Stimulated activated CD8-positive, alpha-beta memory T cell treated with anti-CD3 and anti-CD28 coated beads, Interleukin-7, amount 100 ng/mL, for 4 hours (primary cell): ENCODE measurements at places on chromosomes 7 and 10.
A peak's percentile ranks its signal among the peaks of the same experiment; 100 is the strongest.

GRCh38 chr10:24849051-24849450 lies 103.4 kb downstream of the PRTFDC1 start:
- no peak for DNase-seq

DNA sequence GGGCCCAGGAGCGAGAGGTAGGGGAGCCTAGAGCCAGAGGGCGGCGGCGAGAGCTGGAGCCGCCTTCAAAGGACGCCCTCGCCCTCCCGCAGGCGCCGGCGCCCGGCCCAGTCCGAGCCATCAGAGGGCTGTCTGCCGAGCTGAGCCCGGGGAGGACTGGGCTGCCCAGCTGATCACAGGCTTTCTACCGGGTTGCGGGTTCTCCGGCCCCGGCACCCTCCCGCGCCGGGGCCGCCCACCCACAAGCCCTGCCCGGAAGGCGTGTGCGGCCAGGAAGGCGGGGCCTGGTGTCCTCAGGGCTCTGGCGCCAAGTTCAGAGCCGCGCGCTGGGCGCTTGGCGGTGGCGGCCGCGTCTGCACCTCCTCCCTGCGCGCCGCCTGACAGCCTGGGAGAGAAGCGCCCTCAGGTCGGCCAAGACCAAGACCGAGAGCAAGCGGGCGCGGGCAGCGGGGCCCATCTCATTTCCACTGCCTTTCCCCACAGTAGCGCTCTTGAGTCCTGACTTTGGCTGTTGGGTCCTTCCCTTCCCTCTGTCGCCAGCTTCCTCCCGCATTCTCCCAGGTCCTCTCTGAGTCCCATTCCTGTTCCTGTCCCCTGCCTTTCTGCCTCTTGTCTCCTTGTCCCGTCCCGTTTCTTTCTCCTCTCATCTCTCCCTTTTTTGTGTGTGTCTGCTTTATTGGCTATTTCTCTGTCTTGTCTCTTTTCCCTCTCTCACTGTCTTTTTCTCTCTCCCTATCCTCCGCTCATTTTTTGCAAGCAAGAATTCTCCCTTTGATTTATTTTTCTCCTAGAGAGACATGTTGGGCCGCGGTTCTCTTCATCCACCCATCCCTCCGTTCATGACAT lies 60.6 kb upstream of the MSMB start:
- no peak for DNase-seq

DNA sequence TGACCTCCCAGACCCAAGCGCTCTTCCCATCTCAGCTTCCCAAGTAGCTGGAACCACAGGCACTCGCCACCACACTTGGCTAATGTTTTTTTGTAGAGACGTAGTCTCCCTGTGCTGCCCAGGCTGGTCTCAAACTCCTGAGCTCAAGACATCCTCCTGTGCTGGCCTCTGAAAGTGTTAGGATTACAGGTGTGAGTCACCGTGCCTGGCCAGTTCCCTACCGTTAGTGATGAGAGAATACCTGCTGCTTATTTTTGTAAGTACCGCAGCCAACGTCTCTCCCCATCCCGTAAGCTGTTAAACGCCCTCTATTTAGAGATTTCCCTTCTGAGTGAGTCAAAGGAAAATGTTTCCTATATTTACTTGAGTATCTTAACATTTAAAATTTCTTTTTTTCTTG lies 38.5 kb upstream of the PDLIM1 start:
- DNase-seq, result no peak

GRCh38 chr10:30359373-30360206 lies 10.5 kb upstream of the MTPAP start:
- DNase-seq, result peak; percentile 27

DNA sequence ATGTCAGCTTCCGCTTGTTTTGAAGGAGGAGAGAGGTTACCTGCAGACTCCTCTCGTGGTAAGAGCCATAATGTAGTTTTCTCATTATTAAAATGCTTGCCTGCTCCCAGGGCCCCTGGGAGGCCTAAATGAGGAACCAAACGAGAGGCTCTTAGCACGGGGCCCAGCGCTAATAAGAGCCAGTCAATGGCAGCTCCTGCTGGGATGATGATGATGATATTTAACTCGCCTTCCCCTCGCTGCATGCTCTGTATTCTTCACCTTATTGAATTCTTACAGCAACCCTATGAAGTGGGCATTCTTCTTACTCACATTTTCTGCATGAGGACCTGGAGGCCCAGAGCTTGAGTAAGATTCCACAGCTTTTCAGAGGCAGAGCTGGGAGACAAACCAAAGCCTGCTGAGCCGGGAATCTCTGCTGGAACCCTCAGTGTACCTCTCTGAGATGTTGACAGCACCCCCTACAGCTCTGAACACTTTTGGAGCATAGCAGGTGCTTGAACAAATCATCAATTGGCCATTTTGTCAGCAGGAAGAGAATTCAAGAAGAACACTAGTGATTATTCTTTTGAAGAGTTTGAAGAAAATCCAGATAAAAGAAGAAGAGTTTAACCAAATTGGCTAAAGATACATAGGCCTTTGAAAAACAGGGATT lies 93.1 kb upstream of the HABP2 start:
- no peak for DNase-seq

DNA sequence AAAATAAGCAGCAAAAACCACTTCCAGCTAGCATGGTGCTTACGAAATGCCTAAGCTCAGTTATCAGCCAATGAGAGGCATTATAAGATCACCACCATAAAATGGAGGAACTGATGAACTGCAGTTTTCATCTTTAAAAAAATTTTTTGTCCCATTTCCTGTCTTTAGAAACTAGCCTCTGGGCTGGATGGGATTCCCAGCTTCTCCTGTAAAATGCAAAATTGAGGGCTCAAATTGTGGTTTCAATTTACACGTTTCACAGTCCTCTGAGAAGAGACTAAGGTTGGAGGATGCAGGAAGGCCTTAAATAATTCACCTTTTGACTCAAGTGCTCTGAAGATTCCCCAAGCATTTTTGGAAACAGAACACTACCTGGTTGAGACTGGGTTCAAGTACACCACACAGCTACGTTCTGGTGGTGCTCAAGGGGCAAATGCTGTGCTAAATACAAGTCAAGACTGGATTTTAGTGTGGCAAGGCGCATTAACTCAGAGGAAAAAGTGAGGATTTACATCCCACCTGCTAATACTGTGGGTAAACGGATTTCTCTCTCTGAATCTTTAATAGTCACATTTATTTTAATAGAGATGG lies 951 bp downstream of the ZNF25 start:
- DNase-seq, result no peak

- DNase-seq, result no peak
Measured at GRCh38 chr7:112707655-112708054, 82.5 kb downstream of the TMEM168 start.

- peak; percentile 40 for DNase-seq
Measured at GRCh38 chr10:6678211-6678803, 98.2 kb upstream of the PRKCQ start.

DNA sequence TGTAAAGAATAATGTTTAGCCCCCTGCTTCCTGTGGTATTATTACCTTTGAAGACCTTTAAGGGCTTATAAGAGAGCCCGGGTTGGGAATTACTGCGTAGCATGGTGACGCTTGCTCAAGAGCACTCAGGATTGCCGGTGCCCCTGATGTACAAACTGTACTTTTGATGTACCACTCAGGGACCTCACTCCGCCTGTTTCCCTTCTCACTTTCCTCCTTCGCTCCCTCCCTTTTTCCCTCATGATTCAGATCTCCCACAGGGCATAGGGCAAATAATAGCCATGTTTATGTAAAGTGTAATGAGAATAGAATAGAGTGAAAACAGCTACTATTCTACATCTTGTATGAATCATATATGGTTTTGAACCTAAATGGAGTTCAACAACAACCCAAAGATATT lies 77.8 kb upstream of the PDCD4 start:
- no peak for DNase-seq

DNA sequence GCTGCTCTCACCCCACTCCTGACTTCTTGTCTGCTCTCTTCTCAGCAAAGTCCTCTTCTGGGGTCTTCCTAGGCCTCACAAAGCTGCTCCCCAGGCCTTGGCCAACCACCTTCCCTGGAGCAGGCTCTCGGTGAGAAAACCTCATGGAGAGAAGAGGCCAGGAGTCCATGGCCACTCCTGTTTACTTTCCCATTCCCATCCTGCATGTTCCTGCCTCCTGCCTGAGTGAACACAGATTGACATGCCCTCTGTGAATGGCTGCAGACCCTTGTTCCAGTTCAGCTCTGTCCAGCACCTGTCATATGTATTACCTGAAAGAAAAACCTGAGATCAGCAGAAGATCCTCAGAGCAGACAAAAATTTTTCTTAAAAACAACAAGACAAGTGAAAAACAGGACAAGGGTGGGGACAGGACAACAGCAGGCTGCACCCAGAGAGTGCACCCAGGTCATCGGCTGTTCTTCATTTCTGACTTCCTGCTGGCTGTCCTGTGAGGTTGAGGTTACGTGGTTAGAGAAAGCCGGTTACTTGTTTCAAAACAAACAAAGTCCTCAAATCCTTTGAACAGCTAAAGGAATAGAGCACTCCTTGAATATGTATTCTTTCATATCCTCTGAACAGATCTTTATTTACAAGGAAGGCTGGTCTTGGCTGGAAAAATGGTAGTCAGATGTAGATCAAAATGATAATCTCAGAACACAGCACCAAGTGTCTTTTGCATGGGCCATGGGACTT lies 34.0 kb upstream of the DLD start:
- no peak for DNase-seq

GRCh38 chr10:73889014-73889413 lies 14.7 kb upstream of the CAMK2G start:
- DNase-seq, result no peak

DNA sequence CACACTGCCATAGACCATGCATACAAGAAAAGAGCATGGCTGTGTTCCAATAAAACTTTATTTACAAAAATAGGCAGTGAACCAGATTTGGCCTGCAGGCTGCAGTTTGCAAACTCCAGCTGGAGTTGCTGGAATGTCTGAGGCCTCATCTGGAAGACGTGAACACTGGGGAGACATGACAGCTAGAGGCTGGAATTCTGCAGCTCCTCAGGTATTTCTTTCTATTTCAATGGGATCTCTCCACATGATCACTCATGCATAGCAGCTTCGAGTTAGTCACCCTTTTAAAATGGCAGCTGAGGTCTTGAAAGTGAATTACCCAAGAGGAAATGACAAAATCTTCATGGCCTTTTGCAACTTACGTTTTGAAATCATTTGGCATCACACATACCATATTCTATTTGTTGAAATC lies 52.6 kb upstream of the BET1 start:
- DNase-seq, result no peak

GRCh38 chr10:12237265-12238220 lies 41.6 kb downstream of the CDC123 start:
- no peak for DNase-seq

DNA sequence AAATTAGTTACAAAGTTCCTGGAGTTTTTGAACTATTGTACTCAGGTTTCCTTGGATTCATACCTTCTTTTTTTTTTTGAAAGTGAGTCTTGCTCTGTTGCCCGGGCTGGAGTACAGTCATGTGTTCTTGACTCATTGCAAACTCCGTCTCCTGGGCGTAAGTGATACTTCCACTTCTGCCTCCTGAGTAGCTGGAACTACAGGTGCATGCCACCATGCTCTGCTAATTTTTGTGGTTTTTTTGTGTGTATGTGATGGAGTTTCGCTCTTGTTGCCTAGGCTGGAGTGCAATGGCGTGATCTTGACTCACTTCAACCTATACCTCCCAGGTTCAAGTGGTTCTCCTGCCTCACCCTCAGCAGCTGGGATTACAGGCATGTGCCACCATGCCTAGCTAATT lies 22.3 kb downstream of the MCM10 start:
- DNase-seq, result no peak

- no peak for DNase-seq
Measured at GRCh38 chr7:42645906-42646305, 266.0 kb downstream of the C7orf25 start.

DNA sequence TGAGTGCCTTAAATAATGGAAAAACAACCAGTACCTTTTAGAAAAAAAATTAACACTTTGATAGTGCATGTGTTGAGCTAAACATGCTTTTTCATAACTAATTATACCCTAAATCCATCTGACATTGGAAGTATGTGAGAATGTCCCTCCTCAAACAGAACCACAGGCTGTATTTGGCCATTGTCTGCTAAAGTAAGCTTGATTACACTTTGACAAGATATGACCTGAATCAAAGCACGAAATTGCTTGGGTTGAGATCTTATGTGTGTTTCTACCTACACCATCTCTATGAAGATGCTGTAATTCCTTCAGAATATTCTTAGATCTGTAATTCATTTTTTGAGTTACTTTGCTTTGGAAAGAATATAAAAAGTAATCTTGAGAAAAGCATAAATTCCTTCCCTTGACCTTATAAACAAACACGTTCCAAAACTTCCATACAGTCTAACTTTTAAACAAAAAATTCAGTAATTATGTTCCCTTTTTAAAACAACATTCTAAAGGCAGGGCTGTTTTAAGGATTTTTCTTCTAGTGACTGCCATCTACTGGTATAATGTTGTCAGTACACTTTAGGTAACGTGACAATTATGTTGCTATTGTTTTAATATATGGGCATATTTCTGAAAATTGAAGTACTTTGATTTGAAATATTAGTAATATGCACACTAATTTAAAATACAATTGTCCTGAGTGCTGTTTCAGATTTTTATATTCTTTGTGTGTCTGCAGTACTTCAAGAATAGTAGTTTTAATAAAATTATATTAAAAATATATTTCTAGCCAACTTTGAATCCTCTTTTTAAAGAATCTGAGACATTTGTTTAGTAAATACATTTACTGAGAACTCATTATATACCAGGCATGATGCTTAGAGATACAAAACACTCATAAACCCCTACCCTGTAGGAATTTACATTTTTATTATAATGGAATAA lies 20.9 kb downstream of the CD36 start:
- DNase-seq, result no peak
